ENCODE measurements at places on chromosomes 12 and 14.

- no peak for DNase-seq
These were observed 144.0 kb upstream of the FBXO33 start for GRCh38 chr14:39576258-39576657.

DNA sequence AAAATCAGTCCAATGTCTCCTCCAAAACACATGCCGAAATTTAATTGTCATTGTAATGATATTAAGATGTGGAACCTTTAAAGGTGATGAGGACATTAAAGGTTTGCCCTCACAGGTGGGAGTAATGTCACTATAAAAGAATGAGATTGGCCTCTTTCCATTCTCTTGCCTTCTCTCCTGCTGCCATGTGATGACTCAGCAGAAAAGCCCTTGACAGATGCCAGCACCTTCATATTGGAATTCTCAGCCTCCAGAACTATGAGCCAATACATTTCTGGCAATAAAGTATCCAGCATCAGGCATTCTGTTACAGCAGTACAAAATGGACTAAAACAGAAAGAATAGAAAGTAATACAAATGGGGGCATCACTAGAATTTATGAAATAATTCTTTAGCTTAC, 609.7 kb downstream of the SLC16A7 start:
- no peak for DNase-seq

- DNase-seq = no peak
These were observed 25.3 kb downstream of the DDHD1 start for GRCh38 chr14:53127832-53128231.

- DNase-seq = no peak
These were observed 1951.9 kb upstream of the SEL1L start for GRCh38 chr14:83485591-83485990.

- DNase-seq = no peak
These were observed 18.5 kb downstream of the SFSWAP start for GRCh38 chr12:131729254-131729955.

DNA sequence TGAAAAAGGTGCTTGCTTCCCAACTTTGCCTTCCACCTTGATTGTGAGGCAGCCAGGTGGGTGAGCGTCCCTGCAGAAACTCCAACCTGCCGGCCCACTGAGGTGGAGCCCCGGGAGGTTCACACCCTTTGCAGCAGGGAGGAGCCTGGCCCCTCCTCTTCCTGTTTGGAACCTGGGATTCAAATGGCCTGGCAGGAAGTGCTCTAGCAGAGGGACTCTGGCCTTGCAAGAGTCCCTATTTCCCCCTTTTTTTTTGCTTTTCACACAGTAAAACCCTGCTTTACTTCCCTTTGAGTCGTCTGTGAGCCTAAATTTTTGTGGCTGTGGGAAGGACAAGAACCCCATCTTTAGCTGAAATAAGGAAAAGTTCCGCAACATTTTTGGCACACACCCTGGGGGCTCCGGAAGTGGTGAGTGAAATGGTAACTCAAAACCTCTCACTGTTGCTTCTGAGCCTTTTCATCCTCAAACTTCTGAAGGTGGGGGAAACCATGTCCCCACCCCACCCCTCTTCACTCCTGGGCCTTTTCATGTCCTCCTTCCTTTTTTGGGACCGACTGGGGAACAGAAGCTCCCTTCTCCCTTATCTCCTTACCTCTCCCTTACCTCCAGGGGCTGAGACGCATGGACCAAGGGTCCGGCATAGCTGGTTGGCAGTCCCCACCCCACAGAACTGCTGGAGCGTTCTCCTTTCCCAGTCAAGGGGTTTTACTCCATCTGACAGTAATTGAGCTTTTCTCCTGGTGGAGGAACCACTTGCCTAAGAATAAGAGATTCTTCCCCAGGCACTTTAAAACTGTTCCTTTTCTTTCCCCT, 102.0 kb downstream of the KCNMB4 start:
- no peak for DNase-seq

All from stimulated activated CD8-positive, alpha-beta memory T cell treated with anti-CD3 and anti-CD28 coated beads, Interleukin-4, amount 100 ng/mL, for 4 hours (primary cell).